NCI-H1417 treated with DMSO at 0.1 percent for 48 hours (cell line): ENCODE measurements at places on chromosomes 12 and 14.

DNA sequence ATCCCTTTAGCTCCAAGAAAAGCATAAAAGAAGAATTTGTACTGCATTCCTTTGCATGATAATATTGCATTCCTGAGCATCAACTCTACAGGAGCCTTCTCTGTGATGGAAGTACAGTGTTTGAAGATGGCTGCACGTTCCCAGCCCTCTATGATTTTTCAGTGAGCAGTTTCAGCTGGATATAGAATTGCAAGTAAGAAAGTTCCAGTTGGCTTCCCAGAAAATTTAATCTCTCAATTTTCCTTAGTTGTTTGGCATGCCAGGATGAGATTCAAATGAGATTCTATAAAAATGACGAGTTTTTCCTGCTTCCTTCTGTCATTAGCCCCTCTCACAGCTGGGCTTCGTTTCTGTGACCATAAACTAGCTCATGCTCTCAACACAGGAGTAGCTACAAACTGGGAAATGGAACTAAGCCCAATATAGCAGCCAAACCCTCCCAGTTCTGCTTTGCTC, 109.9 kb downstream of the TTC8 start:
- DNase-seq = no peak

DNA sequence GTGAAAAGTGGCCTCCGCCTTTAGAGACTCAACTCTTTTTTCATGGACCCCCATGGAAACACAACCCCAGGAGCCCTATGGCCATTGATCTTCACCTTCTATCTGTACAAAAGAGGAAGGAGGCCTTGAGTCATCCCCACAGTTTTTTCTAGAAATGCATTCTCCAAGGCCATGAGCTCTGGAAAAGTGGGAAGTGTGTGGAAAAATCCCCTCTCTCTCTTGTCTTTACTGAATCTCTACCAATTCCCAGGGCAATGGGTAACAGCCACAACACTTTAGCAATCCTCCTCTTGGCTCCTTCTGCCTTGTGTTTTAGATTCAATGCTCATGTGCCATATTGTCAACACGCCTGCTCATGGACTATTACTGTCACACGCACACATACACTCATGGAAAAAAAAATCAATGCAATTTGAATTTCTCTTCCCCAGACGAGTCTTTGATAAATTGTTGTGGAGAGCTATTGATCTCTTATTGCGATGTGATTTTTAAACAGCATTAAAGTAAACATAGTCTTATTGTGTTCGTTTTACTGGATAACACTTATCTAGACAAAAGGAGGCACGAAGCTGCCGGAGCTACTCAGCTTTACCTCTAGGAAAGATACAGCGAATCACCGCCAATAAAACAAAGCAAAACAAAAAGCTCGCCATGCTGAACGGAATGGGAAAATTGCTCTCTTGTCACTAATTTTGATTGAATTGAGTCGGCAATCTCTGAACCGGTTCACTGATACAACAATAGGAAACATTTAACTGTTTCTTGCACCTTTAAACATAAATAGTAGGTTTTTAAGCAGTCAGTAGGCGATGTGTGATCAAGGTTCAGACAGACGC, 260.3 kb downstream of the VRK1 start:
- no peak for DNase-seq

GRCh38 chr12:91230841-91231240, 48.2 kb upstream of the DCN start:
- no peak for DNase-seq

DNA sequence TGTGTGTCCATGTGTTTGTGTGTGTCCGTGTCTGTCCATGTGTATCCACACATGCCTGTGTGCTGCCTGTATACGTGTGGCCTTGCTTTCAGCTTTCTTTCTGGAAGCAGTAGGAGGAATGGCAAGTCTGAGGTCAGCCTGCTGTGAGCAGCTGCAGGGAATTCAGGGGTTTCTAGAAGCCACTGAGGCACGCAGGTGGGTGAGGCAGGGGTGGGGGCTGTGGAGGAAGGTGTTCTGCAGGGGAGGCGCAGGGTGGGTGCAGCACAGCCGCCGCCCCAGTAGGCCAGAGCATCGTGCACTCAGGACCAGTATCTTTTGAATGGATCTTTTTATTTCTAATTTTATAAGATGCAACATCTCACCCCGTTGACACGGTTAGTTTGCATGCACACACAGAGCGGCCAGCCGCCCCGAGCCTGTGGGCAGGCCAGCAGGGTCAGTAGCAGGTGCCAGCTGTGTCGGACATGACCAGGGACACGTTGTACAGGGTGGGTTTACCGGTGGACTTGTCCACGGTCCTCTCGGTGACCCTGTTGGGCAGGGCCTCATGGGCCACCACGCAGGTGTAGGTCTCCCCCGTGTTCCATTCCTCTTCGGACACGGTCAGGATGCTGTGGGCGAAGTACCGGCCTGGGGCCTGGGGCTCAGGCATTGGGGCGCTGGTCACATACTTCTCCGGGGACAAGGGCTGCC, 327.7 kb downstream of the TMEM121 start:
- no peak for DNase-seq

DNA sequence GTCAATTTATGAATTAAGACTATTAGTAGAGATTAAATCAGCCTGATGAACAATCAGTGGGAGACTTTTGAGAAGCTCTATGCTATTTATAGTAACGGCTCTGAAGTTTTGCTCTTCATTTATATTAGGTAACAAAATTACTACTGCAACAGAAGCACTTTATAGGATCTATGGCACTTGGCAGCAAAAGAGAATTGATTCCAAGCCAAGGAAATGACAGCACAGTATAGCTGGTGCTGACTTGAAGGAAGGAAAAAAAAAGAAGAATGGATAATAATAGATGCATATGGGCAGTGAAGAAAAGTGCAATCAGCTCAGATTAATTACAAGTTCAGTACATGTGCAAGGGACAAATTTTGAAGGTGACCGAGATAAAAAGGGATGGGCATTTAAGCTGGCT, 228.2 kb upstream of the PPFIA2 start:
- no peak for DNase-seq

DNA sequence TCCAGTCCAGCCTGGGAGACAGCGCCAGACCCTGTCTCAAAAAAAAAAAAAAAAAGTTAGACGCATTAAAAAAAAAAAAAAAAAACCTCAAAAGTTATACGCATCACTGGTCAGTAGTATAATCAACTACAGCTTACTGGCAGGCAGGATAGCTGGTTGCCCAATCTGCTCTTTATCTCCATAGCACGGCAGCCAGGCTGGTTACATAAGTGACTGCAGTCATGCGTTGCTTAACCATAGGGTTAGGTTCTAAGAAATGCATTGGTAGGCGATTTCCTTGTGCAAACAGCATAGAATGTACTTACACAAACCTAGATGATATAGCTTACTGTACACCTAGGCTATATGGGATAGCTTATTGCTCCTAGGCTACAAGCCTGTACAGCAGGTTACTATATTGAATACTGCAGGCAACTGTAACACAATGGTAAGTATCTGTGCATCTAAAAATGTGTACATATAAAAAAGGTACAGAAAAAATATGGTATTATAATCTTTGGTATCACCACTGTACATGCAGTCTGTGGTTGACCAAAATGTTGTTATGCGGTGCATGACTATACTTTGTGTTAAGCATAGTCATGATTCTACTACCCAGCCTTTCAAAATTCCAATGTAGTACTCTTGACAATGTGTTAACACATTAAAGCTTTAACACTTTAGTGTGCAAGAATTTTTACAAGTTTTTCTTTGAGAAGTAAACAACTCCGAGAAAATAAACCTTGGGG, 8.1 kb downstream of the L2HGDH start:
- DNase-seq = no peak
